ENCODE measurements at places on chromosomes 5 and 9.

GRCh38 chr9:115114546-115114945, 3.4 kb downstream of the TNC start:
- no peak for DNase-seq

DNA sequence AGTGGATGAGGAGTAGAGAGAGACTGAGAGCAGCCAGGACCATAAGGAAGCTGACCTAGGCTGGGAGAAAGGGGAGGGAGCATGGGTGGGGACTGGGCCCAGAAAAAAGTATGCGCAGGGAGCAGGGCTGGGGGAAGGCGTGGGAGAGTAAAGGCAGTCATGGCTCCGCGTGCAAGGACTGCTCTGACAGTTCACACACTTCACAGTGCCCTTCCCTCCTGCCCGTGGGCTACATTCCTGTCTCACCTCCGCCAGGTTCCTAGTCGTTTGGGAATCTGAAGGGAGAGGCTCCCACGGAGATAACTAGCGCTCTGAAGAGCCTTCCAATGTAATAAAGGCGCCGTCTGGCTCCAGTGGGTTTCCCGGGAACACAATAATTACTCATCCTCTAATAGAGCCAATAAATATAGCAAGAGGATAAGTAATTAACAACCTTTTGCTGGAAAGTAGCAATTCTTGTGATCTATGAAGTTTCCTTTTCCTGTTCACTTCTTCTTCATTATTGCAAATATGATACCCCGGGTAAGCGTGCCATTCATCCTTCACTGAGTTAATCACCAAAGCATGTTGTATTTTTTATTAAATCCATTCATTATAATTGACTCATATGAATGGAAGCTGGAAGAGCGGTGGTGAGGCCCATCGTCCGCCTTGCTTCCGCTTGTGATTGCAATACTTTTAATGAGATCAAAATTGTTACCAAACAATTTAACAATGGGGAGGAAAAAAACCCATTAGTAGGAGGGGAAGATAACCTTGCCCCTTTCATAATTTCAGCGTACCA, 39.3 kb downstream of the TTLL11 start:
- no peak for DNase-seq

DNA sequence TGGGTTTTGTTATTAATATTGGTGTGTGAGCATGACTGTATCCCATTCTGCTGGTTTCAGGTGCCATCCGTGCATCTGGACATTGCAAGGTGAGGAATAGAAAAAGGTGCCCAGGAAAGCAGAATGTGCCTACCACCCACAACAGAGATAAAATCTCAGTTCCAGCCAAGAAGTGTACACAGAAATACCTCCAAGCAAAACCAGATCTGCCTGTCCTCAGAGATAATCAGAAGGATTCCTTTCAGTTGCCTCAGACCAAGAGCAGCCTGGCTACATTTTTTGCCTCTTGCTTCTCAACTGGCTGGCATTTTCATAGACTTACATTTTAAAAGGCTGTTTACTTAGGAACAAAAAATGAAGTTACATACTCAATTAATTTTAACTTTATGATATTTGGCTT, 12.1 kb upstream of the ABLIM3 start:
- no peak for DNase-seq

GRCh38 chr9:70083429-70083828, 39.8 kb downstream of the MAMDC2 start:
- DNase-seq = no peak

DNA sequence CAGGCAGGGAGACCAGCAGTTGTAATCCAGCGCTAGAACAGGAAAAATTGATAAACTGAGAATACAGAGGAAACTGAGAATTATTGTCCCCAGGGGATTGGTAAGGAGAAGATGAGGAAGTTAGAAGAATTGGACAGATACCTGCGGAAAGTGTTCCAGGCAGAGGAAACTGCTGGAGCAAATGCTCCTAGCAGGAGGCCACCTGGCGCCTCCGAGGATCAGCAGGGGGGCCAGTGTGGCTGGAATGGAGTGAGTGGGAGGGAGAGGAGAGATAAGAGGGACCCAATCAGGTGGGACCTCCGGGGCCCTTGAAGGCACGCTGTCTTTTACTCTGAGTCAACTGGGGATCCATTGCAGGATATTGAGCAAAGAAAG, 695 bp upstream of the ANXA6 start:
- DNase-seq = no peak

GRCh38 chr5:95760273-95761191, 29.4 kb downstream of the RHOBTB3 start:
- DNase-seq = no peak

- peak; percentile 56 for DNase-seq
Observed at GRCh38 chr9:91193658-91194391, 167.9 kb downstream of the AUH start.

DNA sequence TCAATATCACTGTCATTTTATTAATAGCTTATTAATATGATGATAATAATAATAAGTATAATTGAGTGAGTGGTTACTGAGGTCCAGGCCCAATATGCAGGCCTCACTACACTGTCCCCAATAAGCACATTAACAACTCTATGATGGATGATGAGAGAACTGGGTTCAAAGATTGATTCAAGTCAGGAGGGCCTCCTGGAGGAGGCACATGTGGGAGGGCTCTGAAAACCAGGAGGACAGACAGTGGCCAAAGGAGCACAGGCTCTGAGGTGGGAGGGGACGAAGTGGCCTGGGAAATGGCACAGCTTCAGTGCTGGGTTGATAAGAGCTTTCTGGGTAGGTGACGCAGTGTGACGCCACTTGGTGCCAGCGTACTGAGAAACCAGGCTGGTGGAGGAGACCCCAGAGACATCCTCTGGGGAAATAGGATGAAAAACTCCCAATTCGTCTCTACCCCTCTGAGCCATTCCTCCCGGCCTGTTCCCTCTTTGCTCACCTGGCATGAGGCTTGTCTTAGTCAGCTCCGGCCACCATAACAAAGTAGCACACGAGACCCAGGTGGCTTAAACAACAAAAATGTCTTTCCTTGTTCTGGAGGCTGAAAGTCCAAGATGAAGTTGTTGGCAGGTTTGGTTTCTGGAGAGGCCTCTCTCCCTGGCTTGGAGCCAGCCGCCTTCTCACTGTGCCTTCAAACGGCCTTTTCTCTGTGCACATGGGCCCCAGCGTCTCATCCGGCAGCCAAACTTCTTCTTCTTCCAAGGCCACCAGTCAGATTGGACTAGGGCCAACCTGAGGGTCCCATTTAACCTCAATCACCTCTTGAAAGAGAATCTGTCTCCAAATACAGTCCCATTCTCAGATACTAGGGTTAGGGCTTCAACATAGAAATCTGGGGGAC, 31.6 kb downstream of the NTNG2 start:
- DNase-seq = no peak

- DNase-seq = no peak
Observed at GRCh38 chr9:121095057-121095456, 20.3 kb downstream of the CNTRL start.

DNA sequence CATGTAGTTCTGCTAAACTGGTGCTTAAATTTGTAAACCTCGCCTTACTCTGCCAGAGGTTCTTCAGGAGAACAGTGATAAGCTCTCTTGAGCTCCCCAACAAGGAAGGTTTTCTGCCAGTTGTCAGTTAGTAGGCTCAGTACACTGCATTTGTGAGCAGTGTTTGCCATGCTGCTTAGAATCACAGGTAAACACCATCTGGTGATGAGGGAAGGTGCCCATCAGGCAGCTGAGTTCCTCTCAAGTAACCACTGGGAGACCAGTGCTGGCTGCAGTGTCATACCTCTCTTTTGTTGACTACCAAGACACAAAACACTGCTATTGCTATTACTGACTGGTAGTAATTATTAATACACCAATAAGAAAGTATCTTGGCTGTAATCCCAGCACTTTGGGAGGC, 186.2 kb upstream of the OTULINL start:
- DNase-seq = no peak

GRCh38 chr5:175597718-175598117, 60.2 kb upstream of the HRH2 start:
- no peak for DNase-seq

DNA sequence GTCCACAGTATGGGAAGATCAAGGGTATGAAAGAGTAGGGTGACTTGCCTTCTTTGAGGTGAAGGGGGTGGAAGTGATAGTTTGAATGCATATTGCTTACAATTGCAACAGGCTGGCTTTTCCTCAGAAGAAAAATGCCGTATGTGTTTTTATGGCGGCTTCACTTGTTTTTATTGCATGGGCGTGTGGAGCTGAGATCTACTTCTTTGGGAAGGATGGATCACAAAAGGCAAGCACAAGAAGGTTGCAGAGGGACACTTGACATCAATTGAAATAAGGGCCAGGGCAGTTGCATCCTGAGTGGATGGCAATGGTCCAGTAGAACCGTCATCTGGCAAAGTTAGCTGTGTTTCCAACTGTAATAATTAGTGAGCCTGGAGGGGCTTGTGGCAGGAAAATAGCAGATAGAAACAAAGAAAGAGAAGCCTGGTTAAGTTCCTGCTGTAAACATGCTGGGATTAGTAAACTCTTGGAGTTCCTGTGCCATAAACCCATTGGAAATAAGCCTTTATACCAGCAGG, 138.4 kb downstream of the NTRK2 start:
- DNase-seq = no peak

DNA sequence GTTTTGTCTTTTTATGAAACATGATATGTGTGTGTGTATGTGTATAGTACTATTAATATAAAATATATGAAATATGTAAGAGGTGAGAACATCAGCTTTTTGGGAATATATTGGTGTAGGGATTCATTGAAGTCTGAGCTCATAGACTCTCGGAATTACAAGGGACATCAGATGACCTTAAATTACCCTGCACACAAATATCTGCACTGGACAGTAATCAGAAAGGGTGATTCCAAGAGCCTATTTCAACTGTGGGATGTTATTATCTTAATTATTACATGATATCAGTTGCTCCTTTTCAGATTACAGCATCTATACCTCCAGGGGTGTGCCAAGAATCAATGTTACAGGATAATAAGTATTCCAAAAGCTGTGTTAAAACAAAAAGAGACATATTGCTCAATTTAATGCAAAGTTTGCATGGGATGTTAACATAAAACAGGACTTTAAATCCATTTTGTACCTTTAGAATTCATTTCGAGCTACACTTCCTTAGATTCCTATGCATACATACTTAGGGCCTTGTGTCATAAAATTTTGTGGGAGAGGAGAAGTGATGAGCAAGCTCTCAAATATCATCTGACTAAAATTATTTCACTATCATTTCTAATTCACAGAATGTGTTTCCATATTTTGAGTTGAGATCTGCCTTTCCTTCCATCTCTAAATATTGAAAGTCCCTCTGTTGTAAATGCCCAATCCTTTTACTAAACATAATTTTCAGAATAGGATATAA, 365.2 kb downstream of the BRINP1 start:
- no peak for DNase-seq

GRCh38 chr9:134648701-134649530, 7.3 kb downstream of the COL5A1 start:
- DNase-seq = no peak

DNA sequence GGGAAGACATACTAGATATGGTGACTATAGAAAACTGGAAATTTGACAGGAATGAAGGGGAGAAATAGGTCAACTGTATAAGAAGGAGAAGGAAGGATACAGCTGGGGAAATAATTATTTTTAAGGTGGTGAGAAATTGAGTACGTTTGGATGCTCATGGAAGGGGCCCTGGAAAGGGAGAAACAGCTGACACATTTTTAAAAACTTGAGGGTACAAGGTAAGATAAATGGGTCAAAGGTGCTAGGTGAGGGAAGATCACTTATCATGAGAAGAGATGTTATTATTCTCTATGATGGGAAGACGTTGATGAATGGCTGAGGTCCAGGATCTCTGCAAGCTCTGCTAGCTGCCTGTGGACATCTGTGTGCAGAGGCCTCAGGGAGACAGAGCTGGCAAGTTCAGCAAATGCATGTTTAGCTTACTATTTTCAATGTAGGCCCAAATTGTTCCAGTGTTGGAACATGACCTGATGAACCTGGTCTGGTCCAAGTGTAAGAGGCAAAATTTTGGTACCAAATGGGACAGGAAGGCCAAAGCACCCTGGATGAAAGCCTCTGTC, 181.7 kb downstream of the MTRR start:
- DNase-seq = no peak

- DNase-seq = peak; percentile 13
Observed at GRCh38 chr9:88007291-88007650, 32.9 kb upstream of the CDK20 start.

GRCh38 chr5:95379133-95379532, 12.0 kb upstream of the FAM81B start:
- DNase-seq = no peak

DNA sequence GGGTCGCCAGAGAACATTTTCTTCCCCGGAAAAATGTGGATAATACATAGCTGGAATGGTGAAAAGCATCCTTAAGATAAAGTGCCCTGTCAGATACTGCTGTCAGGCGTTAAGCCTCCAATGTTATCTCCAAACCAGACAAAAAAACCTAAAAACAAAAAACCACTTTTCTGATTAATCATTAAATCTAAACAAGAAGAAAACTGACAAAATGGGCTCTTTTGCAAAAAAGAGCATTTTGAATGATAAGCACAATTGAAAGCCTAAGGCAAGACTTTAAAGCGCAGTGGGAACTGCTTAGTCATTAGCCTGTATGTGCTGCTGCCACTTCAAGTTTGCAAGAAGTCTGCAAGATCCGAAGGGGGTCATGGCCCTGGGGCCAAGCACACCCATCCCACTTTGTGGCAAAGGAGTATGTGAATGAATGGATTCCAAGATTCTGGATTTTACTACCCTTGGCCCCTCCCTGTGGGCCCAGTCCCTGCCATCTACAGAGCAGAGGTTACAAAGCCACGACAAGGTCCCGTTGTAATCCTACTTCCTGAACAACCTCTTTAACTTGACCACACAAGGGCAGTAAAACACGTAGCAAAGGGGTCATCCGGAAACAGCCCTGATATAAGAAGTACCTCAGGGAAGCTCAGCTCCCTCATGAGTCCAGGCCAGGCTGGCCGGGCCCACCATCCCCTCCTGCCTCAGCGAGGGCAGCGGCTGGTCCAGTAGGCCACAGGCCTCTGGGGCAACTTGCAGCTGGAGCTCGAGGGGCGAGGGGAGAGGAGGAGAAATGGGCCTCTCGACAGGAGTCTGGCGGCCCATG, 29.7 kb downstream of the SHB start:
- DNase-seq = no peak

DNA sequence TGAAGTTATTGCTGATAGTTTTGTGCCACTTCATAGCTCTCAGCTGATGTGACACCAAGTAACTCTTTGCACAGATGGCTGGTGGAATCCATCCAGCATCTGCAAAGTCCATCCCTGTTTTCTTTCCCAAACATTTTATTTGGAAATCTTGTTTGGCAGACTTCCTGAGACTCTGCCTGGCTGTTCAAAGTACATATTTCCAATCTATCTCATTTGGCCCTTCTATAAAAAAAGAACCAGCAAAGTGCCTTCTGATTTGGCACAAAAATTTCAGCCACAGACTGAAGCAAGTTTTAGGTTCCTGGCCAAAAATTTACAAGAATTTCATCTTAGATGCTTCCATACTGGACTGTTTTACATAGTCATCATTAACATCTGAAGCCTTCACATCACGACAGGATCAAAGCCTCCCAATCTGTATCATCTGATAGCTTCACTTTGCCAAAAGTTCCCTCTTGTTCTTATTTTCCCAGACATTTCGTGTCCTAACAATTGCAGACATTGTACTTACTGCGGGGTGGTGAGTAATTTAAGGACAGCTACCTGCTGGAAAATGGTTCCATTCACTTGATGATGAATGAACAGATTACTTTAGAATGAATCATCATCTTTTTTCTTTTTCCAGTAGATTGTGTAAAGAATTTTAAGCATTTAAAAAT, 377.3 kb downstream of the KIAA0825 start:
- no peak for DNase-seq
